ENCODE measurements at places on chromosomes 11 and 22.

- DNase-seq, result peak; percentile 44
These were observed 181.6 kb upstream of the POU2AF2 start for GRCh38 chr11:111063726-111064517.

DNA sequence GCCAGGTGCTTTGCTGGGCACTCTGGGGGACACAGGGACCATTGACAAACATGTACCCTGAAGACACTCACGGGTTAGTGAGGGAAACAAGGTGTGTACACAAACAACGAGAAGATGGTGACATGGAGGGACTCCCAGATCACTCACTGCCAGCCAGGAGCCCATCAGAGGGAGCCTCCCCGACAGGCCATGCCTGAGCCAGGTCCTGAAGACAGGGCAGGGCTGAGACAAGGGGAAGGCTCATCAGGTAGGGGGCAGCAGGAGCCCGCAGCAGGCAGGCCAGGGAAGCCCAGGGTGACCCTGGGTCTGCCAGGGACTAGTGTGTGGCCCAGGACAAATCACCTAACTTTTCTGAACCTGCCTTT, 127.9 kb downstream of the BUD13 start:
- DNase-seq, result no peak

- peak; percentile 43 for DNase-seq
These were observed 1.5 kb downstream of the SLC43A1 start for GRCh38 chr11:57513911-57514537.

GRCh38 chr11:74255741-74256375, 55.6 kb downstream of the P4HA3 start:
- DNase-seq, result peak; percentile 64

- DNase-seq, result no peak
These were observed 16.6 kb downstream of the POLA2 start for GRCh38 chr11:65278356-65278755.

- no peak for DNase-seq
These were observed 6.3 kb downstream of the HTATIP2 start for GRCh38 chr11:20369826-20370225.

GRCh38 chr11:130023204-130023603, 20.6 kb upstream of the PRDM10 start:
- peak; percentile 69 for DNase-seq

DNA sequence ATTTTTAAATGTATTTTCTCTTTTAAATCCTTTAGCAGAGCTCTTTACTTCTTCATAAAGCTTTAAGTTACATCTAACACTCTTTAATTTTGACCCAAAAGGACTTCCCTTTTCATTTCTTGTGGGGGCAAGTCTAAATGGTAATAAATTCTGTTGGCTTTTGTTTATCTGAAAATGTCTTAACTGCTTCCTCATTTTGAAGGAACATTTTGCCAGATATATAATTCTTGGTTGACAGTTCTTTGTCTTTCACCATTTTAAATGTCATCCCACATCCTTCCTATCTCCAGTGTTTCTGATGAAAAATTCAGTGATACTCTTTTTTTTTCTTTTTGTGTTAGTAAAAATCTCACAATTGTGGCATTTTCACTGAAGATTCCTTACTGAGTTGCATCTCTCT, 44.7 kb upstream of the ZBTB44 start:
- no peak for DNase-seq

DNA sequence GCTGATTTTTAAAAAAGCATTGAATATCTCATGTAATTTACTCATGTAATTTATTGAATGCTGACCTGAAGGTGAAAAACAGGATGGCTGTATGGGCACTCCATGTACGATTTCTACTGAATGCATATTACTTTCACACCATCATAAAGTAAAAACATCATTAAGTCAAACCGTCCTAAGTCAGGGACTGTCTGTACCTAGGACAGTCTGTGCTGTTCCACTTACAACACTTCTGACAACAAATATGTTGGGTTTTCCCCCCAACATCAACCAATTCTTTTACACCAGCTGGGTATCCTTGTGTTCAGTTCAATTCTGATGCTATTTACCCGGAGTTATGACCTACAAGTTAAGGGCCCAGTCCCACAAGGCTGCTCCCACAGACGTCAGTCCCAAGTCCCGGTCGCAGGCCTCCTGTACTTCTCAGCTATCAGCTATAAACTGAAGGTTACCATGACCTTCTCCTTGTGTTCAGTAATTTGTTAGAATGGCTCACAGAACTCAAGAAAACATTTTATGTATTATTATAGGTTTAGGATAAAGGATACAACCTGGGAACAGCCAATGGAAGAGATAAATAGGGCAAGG, 17.0 kb downstream of the UVRAG start:
- no peak for DNase-seq

GRCh38 chr11:19419021-19419750, 178.4 kb upstream of the E2F8 start:
- DNase-seq, result peak; percentile 56

DNA sequence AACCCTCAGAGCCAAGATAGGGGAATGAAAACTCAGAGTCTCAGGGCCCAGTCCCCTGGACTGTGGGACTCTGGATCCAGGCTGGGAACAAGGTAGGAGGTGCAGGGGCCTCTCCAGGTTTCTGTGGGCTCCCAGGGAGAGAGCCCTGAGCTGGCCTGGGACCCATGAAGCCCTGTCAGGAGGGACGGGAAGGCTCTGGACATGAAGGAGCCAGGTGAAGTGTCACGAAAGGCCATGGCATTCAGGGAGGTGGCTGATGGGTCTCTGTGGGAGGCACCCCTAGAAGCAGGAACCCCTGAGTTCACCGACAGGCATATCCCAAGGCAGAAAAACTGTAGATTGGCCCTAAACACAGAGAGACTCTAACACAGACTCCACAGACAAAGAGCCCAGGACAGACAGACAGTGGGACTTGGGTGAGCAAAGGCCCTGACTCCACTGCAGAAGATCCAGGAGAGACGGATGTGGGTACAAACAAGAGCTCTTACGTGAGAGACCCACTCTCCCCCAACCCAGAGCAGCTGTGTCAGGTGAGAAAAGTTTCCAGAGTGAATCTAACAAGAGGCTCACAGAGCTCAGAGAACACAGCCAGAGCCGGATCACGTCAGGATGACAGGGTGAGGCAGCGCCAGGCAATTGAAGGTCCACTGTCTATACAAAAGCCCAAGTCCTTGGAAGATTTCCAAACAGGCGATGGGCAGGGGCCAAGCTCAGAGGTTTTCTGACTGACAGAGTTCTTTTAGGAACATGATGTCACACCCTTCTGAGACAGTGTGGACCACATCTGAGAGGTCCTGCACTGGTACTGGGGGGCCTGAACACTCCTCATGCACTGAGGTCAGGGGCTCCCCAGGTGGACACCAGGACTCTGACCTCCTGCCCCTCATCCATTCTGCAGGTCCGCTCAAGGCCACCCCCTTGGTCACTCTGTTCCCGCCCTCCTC, 27.4 kb downstream of the IGLL5 start:
- no peak for DNase-seq

- DNase-seq, result no peak
These were observed 961.8 kb upstream of the CCDC90B start for GRCh38 chr11:84247926-84248325.

- no peak for DNase-seq
These were observed 295.5 kb downstream of the ETS1 start for GRCh38 chr11:128291835-128292234.

All from hepatic stellate cell (primary cell).